ENCODE measurements at places on chromosomes 16 and 17.

DNA sequence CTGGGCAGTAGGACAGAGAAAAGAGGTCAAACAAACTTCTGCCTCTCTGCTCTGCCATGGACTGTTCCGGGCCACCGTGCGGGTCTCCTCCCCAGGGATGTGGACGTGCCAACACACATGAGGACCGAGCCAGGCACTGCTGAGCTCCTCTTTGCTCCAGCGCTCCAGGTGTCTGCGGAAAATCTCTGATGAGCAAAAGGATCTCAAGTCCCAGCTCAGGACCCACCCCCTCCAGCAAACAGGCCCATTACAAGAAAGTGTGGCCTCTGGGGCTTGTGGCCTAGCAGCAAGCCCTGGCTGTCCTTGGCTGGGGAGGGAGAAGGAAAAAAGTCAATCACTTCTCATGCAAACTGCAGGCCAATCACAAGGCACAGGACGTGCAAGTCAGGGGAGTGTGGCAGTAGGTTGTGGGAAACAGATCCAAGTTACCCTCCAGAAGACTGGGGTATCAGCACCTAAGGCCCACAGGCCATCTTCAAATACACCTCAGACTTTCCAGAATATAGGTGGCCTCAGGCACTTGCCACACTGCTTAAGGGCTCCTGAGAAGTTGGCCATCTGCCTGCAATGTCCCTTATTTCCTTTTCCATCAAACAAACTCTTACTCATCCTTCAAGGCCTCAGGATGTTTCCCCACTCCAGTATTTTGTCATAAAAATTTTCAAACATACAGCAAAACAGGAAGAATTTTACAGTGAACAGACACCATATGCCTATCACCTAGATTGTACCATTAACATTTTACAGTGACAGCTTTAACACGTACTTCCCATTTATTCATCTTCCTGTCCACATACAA lies 36.0 kb upstream of the SREBF1 start:
- DNase-seq, result no peak
- peaks cover 18% of the 10 kb centered on the region for H3K36me3 ChIP-seq
- H3K4me3 ChIP-seq, result no peak overlapping the region
- H3K27ac ChIP-seq, result no peak overlapping the region
- H3K4me1 ChIP-seq, result peaks cover 21% of the 10 kb centered on the region

DNA sequence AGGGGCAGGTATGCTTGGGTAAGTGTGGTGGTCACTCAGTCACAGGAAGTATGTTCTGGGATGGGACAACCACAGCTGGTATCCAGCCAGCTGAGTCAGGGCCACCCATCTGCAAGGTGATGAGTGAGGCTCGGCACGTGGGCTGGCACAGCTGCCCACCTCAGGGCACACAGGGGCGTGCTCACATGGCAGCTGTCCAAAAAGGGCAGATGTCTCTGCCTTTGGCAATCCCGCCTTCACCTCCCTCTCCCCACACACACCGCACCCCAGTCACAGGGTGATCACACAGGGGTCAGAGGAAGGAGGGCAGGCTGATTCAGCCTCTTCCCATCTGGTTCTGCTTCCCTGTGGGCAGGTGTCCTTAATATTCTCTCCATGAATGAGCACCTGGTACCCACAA lies 85.9 kb upstream of the TOB1 start:
- no peak overlapping the region for H3K27ac ChIP-seq
- H3K36me3 ChIP-seq, result no peaks in the 10 kb centered on the region
- no peak overlapping the region for H3K4me3 ChIP-seq
- peaks cover 67% of the 10 kb centered on the region for H3K4me1 ChIP-seq
- H3K27me3 ChIP-seq, result no peaks in the 10 kb centered on the region

DNA sequence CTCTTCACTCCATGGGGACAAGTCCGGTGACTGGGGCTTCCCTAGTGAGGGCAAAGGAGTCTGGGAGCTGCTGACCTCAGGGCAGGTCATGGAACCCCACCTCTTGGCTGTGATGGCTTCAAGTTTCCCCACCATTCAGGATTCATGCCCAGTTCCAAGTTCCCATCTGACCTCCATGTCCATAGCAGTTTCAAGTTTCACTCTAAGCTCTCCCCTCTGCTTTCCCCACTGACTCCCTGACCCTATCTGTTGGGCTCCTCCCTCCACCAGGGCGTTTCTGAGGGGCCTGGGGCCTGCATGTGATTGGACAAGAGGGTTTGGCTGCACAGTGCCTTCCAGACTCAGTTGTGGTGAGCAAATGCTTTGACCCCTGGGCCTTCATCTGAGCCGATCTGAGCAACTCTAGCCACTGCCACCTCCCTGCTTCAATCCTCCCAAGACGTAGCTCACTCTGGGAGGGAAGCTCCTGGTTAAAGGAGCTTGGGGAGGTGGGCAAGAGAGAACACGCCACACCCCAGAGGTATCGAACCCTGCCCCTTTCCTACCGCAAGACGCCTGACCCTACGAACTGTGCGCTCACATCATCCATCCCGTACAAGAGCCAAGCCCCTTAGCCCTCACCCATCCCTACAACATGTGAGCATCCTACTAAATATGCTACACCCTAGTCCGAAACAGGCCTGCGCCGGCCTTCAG lies 8.3 kb downstream of the ZNF629 start:
- peaks cover 37% of the 10 kb centered on the region for H3K4me1 ChIP-seq
- no peaks in the 10 kb centered on the region for H3K27me3 ChIP-seq
- peaks cover 13% of the 10 kb centered on the region for H3K36me3 ChIP-seq
- H3K4me3 ChIP-seq, result no peak overlapping the region
- peak overlapping the region; percentile 75 for H3K27ac ChIP-seq

GRCh38 chr17:75876938-75877751 lies 1.2 kb downstream of the TRIM47 start:
- H3K27ac ChIP-seq, result peak overlapping the region; percentile 98
- peaks cover 3% of the 10 kb centered on the region for H3K36me3 ChIP-seq
- H3K4me3 ChIP-seq, result peak overlapping the region; percentile 91
- peaks cover 55% of the 10 kb centered on the region for H3K4me1 ChIP-seq
- peak; percentile 95 for DNase-seq

GRCh38 chr16:15446901-15447300 lies 12.5 kb downstream of the BMERB1 start:
- H3K4me3 ChIP-seq, result no peak overlapping the region
- peaks cover 5% of the 10 kb centered on the region for H3K36me3 ChIP-seq
- H3K4me1 ChIP-seq, result peaks cover 3% of the 10 kb centered on the region
- no peak overlapping the region for H3K27ac ChIP-seq
- DNase-seq, result no peak
- no peaks in the 10 kb centered on the region for H3K27me3 ChIP-seq

DNA sequence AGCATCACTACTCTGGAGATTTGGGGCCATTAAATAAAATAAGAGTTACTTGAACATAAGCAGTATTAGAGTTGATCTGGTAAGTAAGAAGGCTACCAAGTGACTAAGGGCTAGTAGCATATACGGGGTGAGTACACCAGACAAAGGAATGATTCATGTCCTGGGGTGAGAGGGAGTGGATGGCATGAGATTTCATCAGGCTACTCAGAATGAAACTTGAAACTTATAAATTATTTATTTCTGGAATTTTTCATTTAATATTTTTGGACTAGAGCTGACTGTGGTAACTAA lies 2.3 kb downstream of the SLFN5 start:
- peak overlapping the region; percentile 99 for H3K27ac ChIP-seq
- peaks cover 17% of the 10 kb centered on the region for H3K36me3 ChIP-seq
- no peaks in the 10 kb centered on the region for H3K27me3 ChIP-seq
- H3K4me3 ChIP-seq, result peak overlapping the region; percentile 91

GRCh38 chr16:66342294-66342900 lies 24.1 kb upstream of the CDH5 start:
- no peak overlapping the region for H3K4me3 ChIP-seq
- H3K27ac ChIP-seq, result no peak overlapping the region
- peaks cover 8% of the 10 kb centered on the region for H3K27me3 ChIP-seq
- DNase-seq, result no peak
- peaks cover 7% of the 10 kb centered on the region for H3K4me1 ChIP-seq

GRCh38 chr16:26599785-26600104 lies 467.0 kb upstream of the C16orf82 start:
- no peak overlapping the region for H3K4me3 ChIP-seq
- H3K4me1 ChIP-seq, result no peaks in the 10 kb centered on the region
- no peaks in the 10 kb centered on the region for H3K36me3 ChIP-seq
- H3K27me3 ChIP-seq, result no peaks in the 10 kb centered on the region
- H3K27ac ChIP-seq, result no peak overlapping the region
- DNase-seq, result no peak

GRCh38 chr17:10733666-10734065 lies 3.8 kb upstream of the TMEM220 start:
- DNase-seq, result no peak
- H3K4me1 ChIP-seq, result peaks cover 16% of the 10 kb centered on the region
- peaks cover 2% of the 10 kb centered on the region for H3K27me3 ChIP-seq
- H3K36me3 ChIP-seq, result peaks cover 3% of the 10 kb centered on the region
- H3K27ac ChIP-seq, result no peak overlapping the region
- no peak overlapping the region for H3K4me3 ChIP-seq

DNA sequence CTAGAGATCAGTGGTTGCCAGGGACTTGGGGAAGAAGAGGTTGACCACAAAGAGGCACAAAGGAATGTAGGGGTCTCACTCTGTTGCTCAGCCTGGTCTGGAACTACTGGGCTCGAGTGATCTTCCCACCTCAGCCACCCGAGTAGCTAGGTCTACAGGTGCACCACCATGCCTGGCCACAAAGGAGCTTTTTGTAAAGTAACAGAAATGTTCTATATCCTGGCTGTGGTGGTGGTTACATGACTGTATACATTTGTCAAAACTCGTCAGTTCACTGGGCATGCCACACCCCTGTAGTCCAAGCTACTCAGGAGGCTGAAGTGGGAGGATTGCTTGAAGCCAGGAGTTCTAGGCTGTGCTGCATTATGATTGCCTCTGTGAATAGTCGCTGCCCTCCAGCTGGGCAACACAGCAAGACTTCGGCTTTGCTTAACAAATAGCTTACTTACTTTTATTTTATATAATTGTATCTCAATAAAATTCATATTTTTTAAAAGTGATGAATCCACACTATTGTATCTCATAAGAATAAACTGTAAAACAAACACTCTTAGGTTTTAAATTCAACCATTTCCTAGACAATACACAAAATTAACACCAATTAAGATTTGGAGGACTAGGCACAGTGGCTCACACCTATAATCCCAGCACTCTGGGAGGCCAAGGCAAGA lies 5.0 kb downstream of the SKA2 start:
- DNase-seq, result no peak
- H3K36me3 ChIP-seq, result no peaks in the 10 kb centered on the region
- H3K4me3 ChIP-seq, result no peak overlapping the region
- peak overlapping the region; percentile 66 for H3K27ac ChIP-seq
- peaks cover 53% of the 10 kb centered on the region for H3K4me1 ChIP-seq

Data from chondrocyte (in vitro differentiated cells).